Stimulated activated memory B cell treated with anti-CD40 and anti-IgM and Interleukin-4, amounts not matched to agents 10 μg/mL and 1 μg/mL and 100 μg/mL, for 72 hours (primary cell): ENCODE measurements at places on chromosomes 11 and 22.

DNA sequence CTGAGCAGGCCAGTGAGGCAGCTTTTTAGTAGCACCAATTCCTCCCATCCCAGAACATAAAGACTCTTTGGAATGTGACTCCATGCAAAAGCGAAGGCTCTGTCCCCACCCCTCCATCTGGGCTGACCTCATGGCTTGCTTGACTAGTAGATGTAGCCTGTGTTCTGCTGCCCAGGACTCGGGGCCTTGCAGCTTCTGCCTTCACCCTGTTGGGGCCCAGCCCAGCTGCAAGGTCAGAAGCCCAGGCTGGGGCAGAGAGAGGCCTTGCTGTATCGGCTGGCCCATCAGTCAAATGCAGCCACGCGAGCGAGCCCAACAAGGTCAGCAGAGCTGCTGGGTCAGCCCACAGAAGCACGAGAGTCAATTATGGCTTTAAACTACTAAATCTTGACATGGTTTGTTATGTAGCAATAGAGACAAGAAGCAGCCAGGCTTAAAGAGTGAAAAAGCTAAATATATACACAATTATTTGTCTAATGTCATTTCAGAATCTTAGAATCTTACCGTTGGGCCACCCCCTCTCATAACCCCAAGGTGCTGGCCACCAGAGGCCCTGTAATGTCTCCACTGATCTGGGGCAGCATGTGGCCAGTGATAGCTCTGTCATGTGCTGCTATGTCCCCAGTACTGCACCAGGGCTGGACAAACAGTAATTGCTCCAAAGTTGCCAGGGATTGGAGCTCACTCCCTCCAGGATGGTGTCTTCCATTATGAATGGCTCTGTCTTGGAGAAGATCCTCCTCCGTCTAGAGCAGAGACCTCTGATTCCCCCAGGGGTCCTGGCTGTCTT lies 10.4 kb upstream of the WNT11 start:
- no peak for ATAC-seq

GRCh38 chr22:29195964-29196666 lies 9.6 kb upstream of the EMID1 start:
- ATAC-seq = peak; percentile 34

- no peak for ATAC-seq
Measured at GRCh38 chr11:69605737-69606526, 35.0 kb upstream of the CCND1 start.

DNA sequence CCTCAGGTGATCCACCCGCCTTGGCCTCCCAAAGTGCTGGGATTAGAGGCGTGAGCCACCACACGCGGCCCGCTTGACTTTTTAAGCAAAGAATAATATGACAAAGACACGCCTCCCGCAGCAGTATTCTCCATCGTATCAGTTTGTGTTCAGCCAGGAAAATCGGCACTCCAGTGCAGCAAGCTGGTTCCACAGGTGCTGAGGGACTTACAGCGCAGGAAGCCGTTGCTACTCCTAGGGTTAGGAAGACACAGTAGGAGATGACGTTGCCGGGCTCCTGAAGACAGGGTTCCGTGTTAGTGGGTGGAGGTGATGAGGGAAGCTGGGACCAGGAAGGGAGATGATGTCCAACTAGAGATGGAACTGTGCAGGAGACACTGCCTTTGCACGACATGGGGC lies 65.8 kb upstream of the CECR2 start:
- ATAC-seq = no peak

- ATAC-seq = no peak
Measured at GRCh38 chr11:64531906-64532312, 59.1 kb upstream of the SLC22A12 start.

DNA sequence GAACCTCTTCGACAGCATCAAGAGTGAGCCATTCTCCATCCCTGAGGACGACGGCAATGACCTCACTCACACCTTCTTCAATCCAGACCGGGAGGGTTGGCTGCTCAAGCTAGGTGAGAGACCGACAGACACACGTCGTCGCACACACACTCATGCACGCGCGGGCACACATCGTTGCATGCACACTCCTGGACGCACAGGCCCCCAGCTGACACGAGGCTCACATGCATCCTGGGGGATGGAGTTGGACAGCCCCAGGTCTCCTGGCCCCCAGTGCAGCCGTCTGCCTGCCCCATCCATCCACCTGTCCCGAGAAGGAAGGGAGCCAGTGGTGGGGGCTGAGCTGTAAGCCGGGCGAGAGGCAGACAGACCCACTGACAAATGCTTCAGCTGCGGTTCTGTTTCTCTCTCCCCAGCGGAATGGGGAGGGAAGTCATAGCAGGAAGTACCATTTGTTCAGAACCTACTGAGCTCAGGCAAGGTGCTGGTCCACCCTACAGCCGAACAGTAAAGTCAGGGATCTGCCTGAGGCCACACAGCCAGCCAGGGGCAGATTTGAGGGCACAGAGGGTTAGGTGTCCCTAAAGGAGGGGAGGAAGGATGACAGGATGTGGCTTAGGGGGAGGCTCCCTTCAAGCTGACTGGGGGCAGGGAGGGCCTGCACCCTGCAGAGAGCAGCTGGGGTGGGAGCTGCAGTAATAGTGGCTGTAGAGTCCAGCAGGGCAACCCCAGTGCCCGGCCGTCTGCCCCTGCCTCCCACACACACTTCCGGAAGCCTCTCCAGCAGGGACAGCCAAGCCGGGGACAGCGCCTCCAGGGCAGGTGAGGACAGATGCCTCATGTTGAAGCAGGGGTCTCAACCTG lies 27.1 kb downstream of the CYTH4 start:
- ATAC-seq = peak; percentile 29

- ATAC-seq = peak; percentile 35
Measured at GRCh38 chr22:46047841-46048595, 71.1 kb upstream of the WNT7B start.

GRCh38 chr11:62709247-62710000 lies 1.9 kb downstream of the GNG3 start:
- ATAC-seq = peak; percentile 92

DNA sequence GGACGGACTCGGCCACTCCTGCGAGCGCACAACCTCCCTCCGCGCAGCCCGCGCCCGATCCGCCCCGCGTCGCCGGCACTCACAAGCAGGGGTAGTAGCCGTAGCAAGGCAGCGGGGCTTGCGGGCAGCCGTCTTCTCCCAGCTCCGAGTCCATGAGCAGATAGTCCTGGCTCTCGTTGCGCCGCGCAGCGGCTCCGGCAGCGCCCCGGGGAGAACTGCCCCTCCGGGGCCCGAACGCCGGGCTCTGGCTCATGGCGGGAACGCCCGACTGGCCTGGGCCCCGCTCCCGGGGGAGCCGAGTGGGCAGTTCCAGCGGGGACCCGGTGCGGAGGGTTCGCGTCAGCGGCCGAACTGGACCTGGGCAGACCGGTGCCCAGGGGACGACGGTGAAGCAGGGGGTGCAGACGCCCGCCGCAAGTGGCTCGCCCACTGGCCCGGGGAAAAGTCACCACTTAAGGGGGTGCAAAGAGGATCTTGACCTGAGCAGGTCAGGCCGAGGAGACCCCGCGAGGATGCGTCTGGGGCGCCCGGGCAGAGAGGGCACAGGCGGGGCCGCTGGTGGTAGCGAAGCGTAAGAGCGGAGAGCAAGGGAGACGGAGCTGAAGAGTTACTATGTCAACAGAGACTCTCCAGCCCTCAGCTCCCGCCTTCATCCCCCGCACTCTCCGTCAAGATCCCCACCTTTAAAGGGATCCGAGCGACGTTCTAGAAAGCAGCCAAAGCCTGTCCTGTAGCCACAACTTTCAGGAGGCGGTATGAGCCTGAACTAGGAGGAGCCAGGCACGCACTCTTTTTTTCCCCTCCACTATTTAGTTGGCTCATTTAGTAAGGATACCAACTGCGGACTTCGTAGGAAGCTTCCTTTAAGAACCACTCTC lies at the start of gene TRPC6:
Gene TRPC6, minus strand, starts transcription at position 757 of the 878 bp plus-strand sequence. Its CDS starts 504 bp downstream, at position 253.
- ATAC-seq = peak; percentile 41

DNA sequence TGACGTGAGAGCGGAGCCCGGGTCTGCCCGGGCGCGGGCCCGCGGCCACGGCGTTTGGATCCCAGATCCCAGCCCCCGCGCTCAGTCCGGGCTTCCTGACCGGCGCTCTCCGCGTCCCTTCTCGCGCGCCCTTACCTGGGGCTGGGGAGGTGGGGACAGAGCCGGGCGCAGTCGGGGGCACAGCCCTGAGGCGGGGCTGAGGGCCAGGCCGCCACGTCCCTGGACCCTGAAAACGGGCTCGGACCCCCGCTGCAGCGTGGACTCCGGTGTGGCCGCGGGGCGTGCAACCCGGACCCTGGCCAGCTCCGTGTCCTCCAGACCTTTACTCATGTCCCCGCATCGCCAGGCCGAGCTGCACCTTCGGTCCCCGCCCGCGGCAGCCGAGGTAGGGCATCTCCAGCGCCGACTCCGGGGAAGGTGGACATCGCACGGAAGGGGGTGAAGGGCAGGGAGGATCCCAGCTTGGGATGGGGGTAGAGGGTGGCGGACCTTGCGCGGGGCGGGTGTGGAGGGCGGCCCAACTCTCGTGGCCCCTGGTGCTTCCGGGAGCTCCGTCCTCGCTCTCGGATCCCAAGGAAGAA lies 9.9 kb upstream of the AIFM3 start:
- ATAC-seq = peak; percentile 44

- ATAC-seq = peak; percentile 85
Measured at GRCh38 chr11:269146-269890, 8.9 kb upstream of the NLRP6 start.

DNA sequence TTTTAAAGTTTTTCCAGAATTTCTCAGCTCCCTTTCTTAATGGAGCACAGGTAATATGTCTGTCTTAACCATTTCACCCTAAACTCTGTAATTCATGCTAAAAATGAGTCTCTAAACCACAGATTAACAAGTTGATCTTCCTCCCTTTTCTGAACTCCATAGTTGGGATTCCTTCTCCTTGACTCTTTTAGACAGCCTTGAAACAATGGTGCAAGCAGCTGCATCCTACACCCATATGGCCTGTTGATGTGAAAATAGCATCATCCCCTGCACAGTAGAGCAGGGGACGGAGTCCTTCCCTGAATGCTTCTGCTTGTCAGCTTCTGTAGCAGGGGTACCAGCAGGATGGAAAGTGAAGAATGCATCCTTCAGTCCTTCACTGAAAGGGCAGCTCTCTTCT lies 192.8 kb upstream of the SORL1-AS1 start:
- no peak for ATAC-seq

GRCh38 chr22:30159561-30160353 lies 79.5 kb downstream of the HORMAD2 start:
- ATAC-seq = no peak

- no peak for ATAC-seq
Measured at GRCh38 chr11:27622541-27623300, 77.5 kb downstream of the BDNF start.

DNA sequence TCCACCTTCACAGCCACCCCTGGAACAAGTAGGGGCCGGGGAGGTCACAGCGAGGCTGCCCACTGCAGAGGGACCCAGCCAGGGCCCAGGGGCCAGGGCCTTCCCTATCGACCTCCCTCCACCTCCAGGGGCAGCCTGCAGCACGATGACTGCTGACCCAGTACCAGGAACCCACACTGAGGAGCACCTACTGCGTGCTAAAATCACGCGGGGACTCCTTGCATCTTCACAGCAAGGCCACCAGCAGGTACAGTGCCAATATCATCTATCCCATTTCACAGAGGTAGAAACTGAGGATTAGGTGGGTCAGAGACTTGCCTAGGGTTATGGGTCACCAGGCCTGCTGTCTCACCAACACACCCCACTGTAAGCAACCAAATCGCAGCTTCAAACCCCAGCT lies 14.6 kb downstream of the MACROD1 start:
- ATAC-seq = no peak

DNA sequence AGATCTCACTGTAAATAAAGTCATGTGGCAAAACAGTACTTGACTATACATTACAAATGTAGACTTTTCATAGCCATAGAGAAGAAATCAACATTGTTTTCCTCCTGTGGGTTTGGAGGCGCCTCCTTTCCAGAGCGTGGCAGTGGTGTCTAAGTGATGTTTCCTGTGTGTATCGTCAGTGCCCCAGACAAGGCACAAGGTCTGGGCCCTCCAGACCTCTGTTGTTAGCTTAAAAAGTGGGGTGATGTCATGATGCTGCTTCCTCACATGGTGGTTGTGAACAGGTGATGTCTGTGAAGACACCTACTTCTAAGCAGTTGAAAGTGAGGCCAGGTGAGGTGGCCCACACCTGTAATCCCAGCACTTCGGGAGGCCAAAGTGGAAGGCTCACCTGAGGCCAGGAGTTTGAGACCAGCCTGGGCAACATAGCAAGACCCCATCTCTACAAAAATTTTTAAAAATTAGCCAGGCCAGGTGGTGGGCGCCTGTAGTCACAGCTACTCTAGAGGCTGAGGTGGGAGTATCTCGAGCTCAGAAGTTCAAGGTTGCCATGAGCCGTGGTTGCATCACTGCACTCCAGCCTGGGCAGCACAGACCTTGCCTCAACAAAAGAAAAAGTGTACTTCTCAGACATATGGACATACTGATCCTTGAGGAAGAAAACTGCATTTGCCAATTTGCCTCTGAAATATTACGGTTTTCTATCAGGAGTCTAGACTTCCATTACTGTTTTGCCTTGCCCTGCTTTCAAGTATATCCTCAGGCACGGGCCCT lies 15.7 kb downstream of the NUP50 start:
- ATAC-seq = no peak

GRCh38 chr11:35678471-35678870 lies 15.9 kb downstream of the TRIM44 start:
- no peak for ATAC-seq

DNA sequence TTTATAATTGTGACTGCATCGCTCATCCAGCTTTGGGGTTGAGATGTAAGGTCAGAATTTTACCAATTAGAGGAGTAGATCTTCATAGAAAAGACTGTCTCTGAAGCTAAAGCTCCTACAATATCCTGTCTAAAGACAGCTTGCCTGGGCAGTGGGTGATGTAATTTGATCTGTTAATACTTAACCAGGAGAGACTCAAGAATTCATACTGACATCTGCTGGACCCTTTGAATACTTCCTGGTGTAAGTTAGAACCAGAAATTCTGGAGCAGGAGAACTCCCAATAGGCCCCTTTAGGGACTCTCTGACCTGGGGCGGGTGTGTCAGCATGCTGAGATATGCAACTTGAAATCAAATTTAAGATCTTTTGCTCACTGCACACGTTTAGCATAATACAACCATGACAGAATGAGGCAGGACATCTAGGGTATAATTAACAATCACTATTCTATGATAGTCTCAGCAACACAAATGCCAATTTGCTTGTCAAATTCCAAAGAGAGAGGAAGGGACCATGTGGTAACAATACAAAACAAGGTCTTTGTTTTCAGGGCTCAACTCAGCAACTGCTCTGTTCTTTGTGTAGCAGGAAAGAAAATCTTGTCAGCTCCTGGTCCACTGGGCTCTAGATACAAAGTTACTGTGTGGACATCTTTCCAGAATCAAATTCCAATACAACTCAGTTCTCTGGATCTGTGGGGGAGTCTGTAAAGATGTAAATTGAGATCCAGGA lies 143.9 kb downstream of the INSC start:
- peak; percentile 14 for ATAC-seq

DNA sequence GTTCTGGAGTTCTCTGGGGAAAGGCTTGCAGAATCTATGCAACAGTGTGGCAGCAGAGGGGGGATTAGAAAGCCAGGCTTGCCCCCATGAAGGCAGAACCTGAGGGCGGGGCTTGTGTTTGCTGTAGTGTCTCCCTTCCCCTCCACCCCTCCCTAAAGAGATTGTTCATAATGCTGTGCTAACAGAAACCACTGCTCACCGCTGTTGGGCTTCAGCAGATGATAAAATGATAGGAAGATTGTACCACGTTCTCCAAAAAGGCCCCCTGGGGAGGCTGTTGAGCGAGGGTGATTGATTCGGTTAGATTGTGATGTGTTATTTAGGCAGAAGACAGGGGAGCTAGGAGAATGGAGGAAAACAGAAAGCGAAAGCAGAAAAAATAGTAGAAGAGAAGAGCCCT lies 215.2 kb upstream of the NCAM1 start:
- no peak for ATAC-seq

- no peak for ATAC-seq
Measured at GRCh38 chr11:5992150-5992549, 5.4 kb upstream of the OR52L1 start.
